ENCODE measurements at places on chromosomes 6 and 20.

GRCh38 chr20:4512891-4513550, 208.7 kb upstream of the PRND start:
- peak; percentile 79 for DNase-seq

GRCh38 chr20:38471987-38472512, 593 bp upstream of the RALGAPB start:
- DNase-seq: no peak

DNA sequence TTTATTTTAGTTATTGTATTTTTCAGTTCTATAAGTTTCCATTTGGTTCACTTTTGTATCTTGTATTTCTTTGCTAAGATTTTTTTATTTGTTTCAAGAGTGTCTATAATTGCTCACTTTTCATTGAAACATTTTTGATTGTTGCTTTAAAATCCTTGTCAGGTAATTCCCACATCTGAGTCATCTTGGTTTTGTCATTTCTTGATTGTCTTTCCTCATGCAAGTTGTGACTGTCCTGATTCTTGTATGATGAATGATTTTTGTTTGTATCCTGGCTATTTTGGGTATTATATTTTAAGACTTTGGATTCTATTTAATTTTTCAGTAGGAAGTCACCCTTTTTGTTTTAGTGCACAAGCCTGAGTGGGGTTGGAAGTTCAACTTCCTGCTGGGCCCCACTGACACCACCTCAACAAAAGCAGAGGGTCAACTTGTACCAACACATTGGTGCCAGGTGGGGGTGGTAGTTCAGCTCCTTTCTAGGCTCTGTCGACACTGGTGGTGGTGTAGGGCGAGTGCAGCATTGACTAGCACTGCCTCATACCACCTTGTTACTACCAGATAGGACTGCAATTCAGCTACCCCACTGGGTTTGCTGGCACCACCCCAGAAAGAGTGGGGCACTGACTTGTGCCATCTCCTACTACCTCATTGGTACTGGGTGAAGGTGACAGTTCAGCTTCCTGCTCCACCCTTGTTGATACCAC, 8.8 kb downstream of the RSPH3 start:
- DNase-seq: no peak

DNA sequence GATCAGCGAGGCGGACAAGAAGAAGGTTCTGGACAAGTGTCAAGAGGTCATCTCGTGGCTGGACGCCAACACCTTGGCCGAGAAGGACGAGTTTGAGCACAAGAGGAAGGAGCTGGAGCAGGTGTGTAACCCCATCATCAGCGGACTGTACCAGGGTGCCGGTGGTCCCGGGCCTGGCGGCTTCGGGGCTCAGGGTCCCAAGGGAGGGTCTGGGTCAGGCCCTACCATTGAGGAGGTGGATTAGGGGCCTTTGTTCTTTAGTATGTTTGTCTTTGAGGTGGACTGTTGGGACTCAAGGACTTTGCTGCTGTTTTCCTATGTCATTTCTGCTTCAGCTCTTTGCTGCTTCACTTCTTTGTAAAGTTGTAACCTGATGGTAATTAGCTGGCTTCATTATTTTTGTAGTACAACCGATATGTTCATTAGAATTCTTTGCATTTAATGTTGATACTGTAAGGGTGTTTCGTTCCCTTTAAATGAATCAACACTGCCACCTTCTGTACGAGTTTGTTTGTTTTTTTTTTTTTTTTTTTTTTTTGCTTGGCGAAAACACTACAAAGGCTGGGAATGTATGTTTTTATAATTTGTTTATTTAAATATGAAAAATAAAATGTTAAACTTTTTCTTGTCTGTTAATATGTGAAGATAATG, 2.2 kb downstream of the HSPA1B start:
- DNase-seq: no peak

DNA sequence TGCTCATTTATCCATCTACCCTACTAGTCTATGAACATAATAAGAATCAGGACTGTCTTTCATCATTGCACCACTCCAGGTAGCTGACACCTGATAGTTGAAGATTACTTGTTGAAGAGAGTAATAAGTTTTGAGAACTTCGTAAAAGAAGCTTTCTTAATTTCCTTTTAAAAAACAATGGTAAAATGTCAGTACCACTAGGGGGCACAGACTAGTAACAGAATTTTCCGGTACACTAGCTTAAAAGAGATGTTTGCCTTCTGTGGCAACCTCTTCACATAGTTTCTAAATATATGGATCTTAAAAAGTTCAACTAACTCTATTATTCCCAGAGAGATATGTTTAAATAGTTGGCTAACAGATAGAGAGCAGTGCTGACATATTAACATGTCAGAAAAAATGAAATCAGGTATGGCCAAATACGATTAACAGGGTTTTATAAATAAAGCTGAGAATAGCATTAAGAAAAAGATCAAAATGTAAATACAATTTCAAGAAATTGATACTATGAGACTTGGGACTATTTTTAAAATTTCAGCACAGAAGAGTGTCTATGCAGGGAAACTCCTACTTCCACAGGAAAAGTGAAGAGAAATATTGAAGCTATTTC, 5.4 kb upstream of the KCNQ5 start:
- DNase-seq: peak; percentile 21

DNA sequence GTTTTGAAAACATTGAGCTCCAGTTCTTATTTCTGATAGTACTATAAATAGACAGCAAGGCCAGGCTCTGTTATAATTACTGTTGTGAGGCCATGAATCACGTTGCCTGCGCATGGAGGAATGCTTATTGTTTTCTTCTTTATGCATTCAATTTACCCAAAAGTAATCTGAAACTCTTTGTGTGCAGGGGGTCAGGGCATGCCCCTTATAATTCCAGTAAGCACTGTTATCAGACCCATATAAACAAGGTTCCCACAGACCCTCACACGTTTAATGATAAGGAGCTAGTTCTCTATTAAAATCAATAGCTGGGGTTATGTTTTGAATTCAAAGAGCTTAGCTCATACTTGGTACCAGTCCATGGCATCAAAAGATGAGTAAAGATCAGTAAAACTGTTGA, 174.8 kb upstream of the ARG1 start:
- no peak for DNase-seq

DNA sequence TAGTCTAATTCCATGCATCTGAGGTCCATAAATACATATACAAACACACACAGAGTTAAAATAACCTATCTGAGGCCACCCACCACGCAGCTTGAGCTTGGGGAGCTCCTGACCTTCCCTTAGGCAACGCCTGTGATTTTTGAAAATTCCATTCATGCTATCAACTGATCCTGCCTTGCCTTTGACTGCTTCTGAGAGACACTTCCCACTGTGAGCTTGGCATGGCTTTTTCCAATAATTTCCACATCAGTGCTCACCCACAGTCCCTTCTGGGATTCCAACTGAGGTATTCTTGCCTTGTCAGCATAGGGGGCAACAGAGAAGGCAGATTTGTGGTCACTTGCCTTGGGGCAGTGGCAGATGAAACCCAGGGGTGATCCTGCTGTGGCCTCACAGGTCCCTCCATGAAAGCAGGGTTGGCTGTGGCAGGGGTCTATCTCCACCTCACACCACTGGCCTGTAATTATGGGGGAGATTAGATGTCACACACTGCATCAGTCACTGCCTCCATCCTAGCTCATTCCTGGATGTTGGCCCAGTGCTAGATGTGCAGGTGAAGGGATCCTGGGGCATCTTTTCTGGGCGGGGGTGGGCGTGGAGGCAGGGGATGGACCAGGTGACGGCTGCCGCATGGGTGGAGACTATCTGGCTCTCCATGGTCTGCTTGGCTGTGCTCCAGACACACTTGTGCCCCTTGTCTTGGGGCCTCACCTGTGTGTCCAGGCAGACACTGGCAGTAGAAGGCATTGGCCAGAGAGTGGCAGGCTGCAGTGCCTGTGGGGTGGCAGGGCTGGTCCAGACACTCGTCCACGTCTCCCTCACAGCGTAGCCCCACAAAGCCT, 11.2 kb upstream of the GPSM3 start:
- DNase-seq: no peak

GRCh38 chr6:122268394-122268793, 131.1 kb upstream of the HSF2 start:
- no peak for DNase-seq

DNA sequence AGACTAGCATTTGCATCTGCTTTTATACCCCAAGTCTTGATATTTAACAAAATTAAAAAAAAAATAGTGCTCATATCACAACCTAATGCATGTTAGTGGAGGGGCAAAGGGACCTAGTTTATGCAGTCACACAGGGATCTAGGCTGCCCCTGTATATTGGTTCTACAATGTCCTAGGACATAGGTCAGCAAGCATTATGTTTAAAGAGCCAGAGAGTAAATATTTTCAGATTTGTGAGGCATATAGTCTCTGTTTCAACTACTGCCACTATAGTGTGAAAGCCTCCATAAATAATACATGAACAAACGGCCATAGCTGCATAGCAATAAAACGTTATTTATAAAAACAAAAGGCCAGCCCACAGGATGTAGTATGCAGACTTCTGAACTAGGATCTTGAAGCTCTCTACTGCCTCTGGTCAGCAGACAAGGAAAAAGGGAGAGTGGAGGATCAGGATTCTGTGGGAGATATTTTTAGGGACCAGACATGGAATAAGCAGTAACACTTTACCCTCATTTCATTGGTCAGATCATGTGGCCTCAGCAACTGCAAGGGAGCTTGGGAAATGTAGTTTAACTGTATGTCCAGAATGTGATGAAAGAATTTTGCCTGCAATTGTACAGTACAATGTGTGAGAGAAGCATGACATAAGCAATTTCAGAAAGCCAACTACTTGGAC, 414.2 kb upstream of the SPTLC3 start:
- DNase-seq: peak; percentile 29

DNA sequence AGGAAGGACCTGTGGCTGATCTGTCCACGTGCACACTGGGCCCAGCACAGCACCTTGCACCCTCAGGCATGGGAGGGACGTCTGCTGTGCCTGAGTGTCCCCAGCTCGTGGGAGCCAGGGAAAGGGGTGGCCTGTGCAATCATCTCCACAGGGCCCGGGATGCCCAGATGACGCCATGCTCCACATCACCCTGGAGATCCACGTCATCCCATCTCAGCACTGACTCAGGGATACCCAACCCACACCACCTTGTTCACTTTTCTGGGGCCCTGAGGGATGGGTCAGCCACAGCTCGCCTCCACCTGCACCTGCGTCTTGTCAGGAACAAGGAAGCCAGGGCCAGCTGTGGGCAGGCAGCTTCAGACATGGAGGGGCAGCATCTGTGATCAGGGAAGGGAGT, 48.2 kb downstream of the RAB44 start:
- DNase-seq: no peak

DNA sequence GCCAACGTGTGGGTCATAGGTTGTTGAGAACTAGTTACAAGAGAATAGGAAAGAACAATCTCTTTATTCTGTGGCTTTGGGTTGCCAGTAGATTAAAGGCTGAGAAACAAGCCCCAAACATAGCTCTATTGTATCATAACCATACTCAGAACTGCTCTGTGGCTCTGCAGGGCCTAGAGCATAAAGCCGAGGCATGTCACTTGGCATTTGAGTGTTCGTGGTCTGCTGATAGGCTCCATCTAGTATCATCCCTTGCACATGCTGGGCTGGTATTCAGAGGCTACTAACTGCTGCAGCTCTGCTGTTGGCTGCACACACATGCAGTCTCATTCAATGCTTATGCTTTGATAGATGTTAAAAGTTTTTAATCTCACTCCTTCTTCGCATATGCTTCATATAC, 157.9 kb downstream of the OGFRL1 start:
- DNase-seq: no peak

- DNase-seq: no peak
These were observed 107.0 kb downstream of the CD83 start for GRCh38 chr6:14224359-14225103.

DNA sequence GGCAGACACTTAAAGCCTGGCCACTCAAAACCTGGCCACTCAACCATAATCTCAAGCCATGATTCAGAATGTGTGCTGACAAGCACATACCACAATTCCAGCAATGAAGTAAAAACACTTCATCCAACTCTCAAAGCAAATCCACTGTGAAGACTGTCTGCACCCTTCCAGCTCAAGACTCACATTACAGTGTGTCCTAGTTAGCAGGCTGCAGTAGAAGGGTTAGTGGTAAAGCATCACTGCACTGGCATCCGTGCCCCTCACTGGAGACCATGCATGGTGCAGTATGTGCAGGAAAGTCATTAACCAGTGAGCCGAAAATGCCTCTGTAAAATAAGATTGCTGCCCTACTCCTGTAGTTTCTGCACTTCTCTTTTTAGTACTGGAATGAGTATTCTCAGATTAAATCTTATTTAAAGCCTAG, 43.4 kb downstream of the SLC23A2 start:
- DNase-seq: no peak

Data from urothelium cell line (cell line).